ENCODE measurements at places on chromosomes 11 and 22. TPM values are rescaled to one million over a fixed set of nuclear protein-coding genes. Genes with fewer than 3 reads are reported as not detected.

DNA sequence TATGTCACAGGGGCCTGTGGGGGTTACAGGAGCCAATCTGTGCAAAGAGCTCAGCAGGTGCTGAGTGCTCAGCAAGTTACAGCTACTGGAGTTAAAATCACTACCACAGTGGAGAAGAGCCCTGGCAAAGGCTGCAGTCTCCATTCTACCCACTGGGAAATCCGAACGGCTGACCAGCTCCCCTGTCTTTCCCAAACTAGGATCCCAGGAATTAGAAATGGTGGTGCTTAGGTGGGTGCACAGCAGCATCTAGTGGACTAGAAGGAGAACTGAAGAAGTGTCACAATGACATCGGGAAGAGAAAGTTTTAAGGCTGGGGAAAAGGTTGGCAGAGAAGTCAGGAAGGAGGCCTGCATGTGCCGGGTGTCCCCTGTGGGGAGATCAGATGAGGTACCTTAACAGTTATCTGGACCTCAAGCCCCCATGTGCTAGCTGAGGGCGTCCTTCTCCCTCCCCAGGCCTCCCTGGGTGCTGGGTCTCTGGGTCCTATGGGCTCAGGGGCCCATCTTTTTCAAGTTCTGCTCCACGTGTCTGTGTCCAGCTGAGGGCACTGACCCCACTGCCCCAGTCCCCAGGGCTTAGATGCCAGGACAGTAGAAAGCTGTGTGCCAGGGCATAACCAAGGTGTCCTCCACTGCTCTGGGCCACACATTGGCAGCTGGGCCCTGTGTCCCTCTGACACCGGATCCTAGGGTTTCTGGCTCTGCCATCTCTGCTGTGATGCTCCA, 1.9 kb downstream of the PIWIL3 start:
- no peak for DNase-seq

DNA sequence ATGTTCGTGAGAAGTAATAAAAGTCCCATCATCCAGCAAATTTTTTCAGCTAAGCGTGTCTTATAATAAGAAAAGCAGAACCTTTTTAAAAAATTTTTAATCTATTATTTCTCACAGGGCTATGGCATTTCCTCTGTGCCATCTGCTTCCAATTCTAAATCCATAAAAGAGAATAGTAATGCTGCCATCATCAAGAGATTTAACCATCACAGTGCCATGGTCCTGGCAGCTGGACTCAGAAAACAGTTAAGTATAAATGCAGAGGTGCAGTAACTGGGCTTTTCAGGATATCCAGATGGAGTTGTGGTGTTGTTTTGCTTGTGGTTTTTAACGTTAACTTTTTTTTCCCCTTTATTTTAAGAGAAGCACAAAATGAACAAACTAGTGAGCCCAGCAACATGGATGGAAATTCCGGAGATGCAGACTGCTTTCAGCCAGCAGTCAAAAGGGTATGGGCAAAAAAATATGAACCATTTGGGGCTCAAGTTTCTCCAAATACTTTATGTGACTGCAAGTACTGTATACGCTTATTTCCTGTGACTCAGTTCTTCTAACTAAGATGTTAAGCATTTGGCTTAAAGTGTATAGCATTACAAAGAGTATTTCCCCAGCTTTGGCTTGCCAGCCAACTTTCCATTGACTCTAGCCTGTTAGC, 25.2 kb downstream of the GTF2H1 start:
- DNase-seq: no peak

GRCh38 chr22:20569059-20570058, 61.9 kb downstream of the MED15 start:
- no peak for DNase-seq

GRCh38 chr11:42806191-42806590, 505.6 kb upstream of the API5 start:
- DNase-seq: no peak

GRCh38 chr11:119872611-119873310, 143.8 kb upstream of the NECTIN1 start:
- DNase-seq: no peak

- no peak for DNase-seq
Observed at GRCh38 chr11:60971520-60971919, at the start of gene CD6. TSS of gene CD6 (plus strand) at chr11:60971680. CDS start at chr11:60971866, 186 bp downstream.

DNA sequence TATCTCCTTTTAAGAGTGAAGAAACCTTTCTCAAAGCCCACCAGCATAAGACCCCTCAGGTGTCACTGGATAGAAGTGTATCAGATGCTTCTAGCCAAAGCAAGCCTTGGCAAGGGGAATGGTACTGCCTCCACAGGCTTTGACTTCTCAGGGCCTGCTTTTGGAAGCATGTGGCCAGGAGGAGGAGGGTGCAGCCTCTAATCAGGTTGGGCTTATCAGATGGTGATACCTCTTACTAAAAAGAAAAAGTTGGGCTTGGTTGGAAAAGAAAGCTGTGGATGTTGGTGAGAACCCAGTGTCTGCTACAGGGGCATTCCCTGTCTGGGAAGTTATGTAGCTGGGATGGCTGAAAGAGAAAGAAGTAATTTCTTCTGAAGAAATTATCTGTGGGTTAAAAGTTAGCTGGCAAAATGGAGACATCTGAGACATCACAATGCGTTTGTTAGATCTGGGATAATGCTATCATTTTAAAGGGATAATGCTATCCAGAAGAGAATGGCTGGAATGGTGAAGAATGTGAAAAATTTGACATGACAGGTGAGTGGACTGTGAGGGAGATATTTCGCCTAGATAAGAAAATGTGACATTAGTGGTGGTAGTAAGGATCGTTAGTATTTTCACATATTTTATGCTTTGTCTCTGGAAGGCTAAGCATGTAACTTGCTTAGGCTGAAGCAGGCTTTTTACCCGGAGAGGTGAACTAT, 7.2 kb downstream of the APLP2 start:
- no peak for DNase-seq

DNA sequence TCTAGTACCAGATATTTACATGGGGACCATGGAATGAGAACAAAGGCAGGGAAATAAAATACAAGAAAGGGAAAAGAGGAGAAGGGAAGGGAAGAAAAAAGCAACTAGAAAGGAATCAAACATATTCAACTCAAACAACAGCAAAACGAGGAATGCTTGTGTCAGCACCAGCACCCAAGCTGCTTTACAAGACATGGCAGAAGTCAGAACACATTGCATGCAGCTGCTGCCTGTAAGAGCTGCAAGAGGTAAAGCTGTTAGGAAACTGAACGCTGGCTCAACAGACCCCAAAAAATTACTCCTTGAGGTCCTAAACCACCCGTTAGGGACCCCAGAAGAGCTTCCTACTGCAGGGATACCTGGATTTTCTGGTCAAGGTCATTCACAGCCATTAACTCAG, 296.9 kb downstream of the OPCML start:
- no peak for DNase-seq

DNA sequence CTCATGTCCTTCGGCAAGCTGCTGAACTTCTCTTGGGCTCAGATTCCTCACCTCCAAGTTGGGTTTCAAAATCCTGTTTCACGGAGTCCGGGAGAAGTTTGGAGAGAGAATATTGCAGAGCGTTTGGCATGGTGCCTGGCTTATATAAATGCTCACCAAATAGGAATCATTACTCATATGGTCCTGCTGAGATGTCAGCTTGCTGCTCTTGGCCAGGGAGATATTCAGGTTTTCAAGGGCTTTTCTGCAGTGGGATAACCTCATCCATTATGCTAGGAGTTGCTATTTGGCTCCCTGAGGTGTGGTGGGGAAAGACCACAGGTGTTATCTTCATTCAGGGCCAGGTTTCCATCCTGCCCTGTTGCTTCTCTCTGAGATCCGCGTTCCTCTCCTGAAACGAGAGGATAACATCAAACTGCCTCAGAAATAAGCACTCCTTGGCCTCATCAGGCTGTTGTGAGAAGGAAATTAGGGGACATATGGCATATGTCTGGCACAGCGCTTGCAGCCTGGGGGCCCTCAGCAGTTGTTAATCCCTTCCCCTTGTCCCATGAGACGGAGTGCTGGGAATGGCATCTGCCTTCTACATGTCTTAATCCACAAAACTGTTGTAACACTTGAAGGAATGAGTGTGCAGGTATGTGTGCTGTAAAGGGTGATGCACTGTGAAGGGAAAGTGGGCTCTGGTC, 29.9 kb upstream of the ACER3 start:
- no peak for DNase-seq

DNA sequence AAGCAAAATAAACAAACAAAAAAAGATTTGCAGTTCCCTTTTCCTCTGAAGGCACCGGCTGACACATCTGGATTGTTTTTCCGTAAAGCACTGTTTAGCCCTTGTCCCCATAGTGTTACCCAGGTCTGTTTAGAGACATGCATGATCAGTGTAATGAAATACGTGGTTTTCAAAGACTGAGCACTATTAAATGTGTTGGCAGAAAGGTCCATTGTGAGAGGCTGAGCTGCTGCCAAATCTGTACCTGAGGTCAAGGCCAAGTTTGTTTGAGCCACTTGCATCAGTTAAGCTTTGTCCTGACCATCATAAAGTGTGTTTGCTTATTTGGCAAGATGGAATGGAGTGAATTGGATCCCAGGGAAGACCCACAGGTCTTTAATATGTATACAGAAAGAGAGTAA, 26.3 kb downstream of the CTR9 start:
- DNase-seq: no peak

GRCh38 chr22:25814685-25815084, 72.7 kb downstream of the MYO18B start:
- DNase-seq: no peak

DNA sequence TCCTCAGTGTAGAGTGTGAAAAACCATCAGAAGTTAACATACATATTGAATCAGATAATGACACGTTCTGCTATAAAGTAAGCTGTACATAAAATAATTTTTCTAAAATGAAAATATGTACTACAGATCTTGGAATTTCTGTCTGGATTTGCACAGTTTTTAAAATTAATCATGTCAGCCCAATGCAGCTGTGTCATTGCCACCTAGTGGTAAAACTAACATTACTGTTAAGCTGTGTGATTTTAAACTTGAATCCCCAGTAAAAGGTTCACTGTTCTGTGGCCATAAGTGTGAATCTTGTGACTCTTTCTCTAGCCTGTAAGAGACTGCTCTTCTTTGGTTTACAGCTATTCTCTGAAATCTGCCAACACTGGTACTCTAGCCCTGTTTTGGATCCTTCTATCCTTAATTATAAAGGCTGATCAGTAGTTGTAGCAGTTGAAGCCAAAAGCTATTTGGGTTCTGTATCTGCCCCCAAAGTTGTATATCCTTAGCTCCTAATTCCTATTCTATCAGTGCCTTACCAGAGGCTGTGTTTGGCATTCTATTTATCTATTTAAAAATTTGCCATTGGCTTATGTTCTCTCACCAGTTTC, 4.0 kb downstream of the JRKL start:
- no peak for DNase-seq

- no peak for DNase-seq
Observed at GRCh38 chr22:28424427-28425080, 255.1 kb downstream of the TTC28 start.

- DNase-seq: no peak
Observed at GRCh38 chr11:106523921-106524320, 446.5 kb downstream of the AASDHPPT start.

DNA sequence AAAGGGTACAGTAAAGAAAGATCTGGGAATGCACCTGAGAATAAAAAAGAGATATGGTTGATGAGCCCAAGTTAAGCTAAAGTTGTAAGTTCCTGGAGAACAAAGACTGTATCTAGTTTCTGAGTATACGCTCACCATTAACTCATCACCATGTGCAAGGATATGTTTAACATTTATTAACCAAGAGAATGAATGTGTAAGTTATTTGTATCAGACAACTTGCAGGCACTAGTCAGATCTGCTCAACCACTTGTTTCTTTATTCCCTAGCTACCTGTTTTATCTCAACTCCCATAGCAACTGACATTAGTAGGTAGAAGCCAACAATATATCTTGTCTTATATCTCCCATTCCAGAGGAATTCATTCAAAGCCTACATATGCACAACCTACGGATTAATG, 74.9 kb upstream of the KCNA4 start:
- DNase-seq: no peak

DNA sequence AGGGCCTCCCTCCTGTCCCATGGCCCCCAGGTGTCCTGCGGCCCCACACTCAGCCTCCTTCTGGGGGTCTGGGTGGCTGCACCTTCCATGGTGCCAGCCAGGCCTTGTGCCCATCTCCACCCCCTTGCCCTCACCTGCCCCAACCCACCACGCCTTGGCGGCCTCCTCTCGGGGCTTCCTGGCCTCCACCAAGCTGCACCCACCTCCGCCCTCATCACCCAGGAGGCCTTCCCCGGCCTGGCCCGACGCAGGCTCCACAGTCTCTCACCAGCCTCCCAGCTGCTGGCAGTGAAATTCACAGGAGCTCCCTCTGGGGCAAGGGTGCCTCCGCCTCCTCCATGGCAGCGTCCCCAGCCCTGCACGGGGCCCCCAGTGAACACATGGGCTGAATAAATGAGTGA, 35.9 kb upstream of the WNT7B start:
- no peak for DNase-seq

DNA sequence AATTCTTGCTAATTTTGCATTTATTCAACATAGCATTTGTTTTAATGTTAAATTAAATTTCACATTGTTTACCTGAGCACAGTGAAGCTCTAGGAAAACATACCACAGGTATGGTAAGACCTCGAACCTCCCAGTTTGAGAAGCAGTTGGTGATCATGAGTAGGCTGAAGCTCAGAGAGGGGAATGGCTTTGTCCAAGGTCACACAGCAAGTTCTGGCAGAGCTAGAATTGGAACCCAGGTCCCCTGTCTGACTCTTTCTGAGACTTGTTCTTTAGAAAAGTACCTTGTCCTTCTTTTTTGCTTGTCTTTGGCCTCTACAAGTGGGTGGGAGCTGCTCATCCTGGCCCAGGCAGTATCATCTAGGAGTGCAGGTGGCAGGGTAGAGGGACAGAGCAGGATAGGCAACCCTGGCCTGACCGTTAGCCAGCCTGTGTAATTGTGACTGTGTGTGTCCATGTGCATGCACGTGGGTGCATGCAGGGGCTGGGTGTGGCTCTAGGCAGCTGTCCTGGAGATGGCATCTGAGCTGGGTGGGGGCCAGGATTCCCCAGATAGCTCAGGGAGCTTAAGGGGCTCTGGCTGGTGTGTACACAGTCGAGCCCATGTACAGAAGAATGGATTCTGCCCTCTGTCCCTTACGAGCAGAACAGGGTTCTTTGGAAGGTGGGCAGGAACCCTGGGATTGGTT, 21.6 kb downstream of the PHLDB1 start:
- DNase-seq: no peak

GRCh38 chr11:20887137-20887536, 217.8 kb downstream of the NELL1 start:
- DNase-seq: no peak

ZNF202 gene
- polyA plus RNA-seq: 16.1 TPM

GLB1L2 gene
- polyA plus RNA-seq: 19.8 TPM

PATZ1 gene
- 82.6 TPM for polyA plus RNA-seq

NPAS4 gene
- polyA plus RNA-seq: 0.19 TPM

FOLR2 gene
- 10.4 TPM for polyA plus RNA-seq
